RKO (cell line): ENCODE measurements at places on chromosomes 5 and 9.

GRCh38 chr9:107486674-107487520 is 2.7 kb downstream of the KLF4 start:
- no peak for DNase-seq

- DNase-seq, result no peak
These were observed 272.0 kb downstream of the EFNA5 start for GRCh38 chr5:107398703-107399102.

DNA sequence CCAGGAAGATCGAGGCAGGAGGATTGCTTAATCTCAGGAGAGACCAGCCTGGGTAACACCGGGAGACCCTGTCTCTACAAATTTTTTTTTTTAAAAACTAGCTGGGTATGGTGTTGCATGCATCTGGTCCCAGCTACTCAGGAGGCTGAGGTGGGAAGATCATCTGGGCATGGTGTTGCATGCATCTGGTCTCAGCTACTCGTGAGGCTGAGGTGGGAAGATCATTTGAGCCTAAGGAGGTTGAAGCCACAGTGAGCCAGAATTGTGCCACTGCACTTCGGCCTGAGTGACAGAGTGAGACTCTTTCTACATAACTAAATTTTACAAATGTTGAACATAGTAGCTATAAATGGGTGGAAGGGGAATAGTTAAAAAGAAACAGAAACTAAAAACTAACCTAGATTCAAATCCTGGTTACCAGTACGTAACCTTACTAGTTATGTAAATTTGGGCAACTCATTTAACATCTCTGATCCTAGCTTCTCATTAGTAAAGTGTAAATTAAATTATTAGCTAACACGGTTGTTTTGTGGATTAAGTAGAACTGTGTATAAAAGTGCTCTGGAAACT is 41.7 kb downstream of the TMEM161B start:
- DNase-seq, result no peak

GRCh38 chr9:123796618-123797484 is 133.1 kb downstream of the DENND1A start:
- no peak for DNase-seq

DNA sequence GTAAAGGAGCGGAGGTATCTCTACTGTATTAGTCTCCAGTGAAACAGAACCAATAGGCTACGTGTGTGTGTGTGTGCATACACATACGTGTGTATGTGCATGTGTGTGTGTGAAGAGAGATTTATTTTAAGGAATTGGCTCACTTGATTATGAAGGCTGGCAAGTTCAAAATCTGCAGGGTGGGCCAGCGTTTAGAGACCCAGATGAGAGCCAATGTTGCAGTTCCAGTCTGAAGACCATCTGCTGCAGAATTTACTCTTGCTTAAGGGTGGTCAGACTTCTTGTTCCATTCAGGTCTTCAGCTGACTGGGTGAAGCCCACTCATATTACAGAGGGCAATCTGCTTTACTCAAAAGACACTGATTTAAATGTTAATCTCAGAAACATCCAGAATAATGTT is 119.2 kb downstream of the FGF18 start:
- DNase-seq, result no peak

- peak; percentile 98 for DNase-seq
These were observed 21.5 kb downstream of the SHB start for GRCh38 chr9:38047301-38048251.

GRCh38 chr9:129182122-129182521 is 4.1 kb upstream of the IER5L start:
- DNase-seq, result no peak

DNA sequence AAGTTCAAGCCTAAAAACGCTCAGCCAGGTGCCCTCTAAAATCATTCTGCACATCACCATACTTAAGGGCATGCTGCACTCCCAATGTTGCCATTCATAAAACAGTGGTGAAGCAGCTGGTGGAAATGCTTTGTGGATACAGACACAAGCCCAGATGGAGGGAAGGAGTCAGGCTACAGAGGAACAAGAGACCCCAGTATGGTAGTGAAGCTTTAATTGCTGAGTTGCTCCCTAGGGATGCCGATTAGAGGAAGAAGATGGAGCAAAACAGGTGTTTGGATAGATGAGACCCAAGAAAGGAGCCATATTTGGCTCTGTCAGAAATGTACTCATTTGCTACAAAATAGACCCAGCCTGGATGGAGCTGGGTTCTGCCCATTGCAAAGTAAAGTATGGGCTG is 230.5 kb downstream of the NSG2 start:
- no peak for DNase-seq

DNA sequence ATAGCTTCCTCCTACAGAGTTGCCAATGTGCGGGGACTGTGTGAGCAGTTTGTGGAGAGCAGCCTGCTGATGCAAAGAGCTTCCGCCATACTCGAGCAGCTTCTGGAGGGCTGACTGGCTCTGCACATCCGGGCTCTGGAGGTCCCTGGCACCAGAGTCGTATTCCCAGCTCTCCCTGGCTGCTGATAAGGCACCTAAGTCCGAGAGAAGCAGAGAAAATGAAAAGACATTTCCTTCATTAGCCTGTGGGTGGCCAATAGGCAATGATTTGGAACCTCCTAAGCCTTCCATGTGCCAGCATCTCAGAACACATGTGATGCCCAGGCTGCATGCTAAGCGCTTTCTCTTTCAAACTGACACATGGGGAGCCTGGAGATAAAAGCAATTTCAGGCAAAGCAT is 94.3 kb downstream of the TSSK1B start:
- DNase-seq, result no peak

DNA sequence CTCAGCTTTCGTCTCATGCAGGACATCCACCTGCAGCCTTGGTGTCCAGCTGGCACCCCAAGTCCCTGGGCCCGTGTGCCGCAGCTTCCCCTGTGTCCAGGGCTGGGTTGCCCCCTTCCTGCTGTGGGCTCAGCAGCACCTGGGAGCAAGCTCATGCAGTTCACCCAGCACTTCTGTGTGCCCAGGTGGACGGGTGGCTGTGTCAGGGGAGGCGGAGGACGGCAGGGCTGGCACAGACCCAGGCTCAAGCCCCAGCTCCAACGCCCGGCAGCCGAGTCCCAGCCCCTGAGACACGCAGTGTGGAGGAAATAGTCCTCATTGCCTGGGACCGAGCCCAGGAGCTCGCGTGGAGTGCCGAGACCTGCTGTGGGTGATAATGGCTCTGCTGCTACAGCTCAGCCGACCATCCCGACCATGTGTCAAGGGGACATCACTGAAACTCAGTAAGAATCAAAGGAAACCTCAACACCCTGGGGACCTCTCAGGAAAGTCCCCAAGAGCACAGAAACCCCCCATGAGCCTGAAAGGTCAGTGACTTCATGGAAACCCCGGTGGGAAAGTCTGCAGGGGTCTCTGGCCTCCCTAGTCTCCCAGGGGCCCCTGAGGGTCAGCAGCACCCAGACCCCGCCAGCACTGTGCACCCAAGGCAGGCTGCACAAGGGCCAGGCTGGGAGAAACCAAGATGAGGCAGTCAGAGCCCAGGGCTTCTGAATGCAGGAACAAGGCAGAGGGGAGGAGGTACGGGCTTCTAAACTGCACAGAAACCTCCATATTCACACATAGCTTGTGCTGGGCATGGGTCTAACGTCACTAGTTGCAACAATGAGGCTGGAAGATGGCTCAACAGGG is 38.8 kb downstream of the LPCAT1 start:
- DNase-seq, result no peak

DNA sequence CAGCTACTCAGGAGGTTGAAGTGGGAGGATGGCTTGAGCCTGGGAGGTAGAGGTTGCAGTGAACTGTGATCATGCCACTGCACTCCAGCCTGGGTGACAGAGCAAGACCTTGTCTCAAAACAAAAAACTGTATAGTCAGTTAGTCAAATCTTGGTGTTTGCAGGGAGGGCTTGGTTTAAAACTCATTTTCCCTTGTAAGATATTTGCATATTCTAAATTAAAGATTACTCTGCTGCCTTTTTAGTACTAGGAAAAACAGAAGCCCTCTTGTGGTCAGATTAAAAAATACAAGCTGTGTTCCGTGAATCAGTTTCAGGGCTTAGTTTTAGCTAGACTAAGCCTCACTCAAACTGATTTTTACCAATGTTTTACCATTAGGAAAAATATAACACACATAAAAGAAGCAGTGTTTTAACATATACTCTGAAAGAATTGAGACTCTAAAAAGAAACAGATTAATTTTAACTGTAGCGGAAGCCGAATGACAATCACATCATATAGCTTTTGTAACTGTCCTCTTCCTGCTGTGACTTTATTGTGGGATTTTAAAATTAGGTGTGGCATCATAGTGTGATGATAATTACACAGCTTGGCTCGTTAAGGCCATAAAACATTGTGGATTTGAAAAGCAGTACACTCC is 84.9 kb upstream of the BASP1 start:
- peak; percentile 67 for DNase-seq

DNA sequence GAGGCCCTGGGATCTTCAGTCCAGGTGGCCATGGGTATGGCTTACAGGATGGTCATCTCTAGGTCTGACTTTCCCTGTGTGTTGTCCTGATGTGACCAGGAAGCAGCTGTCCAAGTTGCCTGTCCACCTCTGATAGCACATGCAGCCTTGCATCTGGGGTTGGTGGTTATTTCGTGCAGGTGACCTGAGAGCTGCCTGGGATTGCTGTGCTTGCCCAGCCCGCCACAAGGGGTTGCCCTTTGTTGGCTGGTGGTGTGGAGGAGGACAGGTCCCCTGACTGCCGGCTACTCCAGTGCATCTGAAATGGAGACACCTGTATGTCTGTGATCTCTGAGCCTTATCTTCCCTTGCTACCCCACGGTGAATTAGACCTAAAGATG is 212.6 kb downstream of the ARHGAP26 start:
- DNase-seq, result no peak

DNA sequence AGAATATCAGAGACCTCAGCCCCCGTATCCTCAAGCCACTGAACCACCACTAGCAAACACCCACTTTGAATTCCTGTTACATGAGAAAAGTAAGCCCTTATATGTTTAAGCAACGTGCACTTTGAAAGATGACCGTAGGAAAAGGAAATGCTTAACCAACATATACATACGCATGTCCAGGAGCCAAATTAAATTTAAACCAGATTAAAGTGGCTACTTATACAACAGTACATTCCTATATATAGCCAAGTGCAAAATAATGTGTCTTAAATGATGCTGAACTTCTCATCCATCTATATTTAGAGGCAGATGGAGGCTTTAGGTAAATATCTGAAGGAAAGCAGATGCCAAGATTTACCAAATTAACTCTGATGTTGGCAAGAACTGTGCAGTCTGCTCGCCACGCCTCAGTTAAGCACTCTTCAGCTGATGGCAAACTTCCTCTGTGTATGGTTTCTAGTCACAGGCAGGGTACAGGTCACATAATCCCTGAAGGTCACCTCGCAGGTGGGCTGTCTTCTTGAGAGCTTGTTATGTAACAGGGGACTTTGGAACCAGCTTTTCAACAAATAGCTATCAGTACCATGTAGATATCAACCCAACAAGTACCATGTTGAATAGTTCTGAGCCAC is 8.6 kb downstream of the GCNT4 start:
- no peak for DNase-seq

GRCh38 chr5:171868236-171868635 is 82.6 kb downstream of the SMIM23 start:
- DNase-seq, result no peak

- no peak for DNase-seq
These were observed 42.3 kb downstream of the MARCHF3 start for GRCh38 chr5:126988021-126988569.

GRCh38 chr9:137253717-137254623 is 1.2 kb upstream of the NELFB start:
- no peak for DNase-seq

DNA sequence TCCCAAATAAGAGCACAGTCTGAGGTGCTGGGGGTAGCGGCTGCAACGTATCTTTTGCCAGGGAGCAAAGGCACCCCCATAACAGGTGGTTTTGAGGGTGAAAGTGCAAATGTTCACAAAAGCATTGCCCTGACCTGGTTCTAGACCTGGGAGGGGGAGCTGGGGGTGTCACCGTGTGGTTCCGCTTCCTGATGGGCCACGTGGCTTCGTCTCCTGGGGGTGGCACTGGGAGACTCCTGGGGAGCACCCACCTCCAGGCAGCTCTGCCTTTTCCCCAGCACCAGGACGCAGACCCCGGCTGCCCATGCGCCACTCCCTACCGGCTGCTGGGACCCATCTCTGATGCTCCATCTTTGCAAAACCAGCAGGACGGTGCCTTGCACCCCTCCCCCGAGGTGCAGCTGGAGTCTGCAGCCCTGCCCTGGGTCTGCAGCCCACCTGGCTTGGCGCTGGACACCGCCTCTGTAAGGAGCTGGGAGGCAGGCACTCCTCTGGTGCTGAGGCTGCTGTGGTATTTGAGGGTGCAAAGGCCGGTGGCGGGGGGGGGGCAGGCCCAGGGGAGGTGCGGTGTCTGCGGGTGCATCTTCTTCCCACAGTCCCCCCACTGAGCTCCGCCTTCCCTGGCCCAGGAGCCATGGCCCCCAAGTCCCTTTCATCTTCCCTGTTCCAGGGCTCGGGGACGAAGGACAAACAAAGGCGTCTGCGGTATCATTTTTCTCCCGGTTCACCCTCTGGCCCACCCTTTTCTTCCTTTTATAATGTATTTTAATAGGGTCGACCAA is 29.8 kb upstream of the RXRA start:
- no peak for DNase-seq

- no peak for DNase-seq
These were observed 8.9 kb downstream of the CERCAM start for GRCh38 chr9:128429513-128430086.

GRCh38 chr5:68134033-68134668 is 81.4 kb upstream of the PIK3R1 start:
- no peak for DNase-seq

GRCh38 chr9:104028827-104029226 is 65.3 kb upstream of the SMC2 start:
- DNase-seq, result no peak

DNA sequence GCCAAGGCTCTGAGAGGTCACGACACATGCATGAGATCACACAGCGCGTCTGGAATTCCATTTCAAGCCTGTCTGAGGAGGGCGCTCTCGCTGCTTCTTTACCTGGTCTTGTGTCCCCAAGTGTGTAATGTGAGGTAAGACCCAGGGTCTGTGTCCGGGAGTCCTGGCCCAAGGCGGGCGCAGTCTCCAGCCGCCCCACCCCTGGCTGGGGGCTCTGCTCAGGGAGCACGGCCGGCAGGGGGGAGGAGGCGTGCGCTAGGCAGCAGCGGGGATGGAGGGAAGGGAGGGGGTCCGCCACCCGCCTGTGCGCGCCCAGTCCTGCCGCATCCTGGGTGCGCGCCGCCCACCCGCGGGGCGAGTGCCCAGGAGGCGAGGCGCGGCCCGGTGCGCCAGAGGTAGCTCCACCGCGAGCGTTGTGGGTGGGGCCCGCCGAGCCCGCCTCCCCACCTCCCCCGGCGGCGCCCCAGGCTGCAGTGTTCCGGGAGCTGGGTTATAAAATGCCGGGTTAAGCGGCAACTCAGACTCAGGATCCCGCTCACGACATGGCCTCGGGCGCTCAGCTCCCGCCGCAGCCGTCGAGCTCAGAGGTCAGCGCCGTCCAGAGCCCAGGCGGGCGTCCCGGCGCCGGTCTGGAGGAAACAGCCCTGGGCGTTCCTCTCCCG is at the start of gene CCNI2:
Gene CCNI2, plus strand, starts transcription at position 473 of the 662 bp plus-strand sequence. Its CDS starts 70 bp downstream, at position 543.
- DNase-seq, result peak; percentile 30

GRCh38 chr5:8528106-8528505 is 659.2 kb downstream of the MTRR start:
- DNase-seq, result no peak

- DNase-seq, result no peak
These were observed 742 bp upstream of the WNK2 start for GRCh38 chr9:93183131-93183662.
